Stimulated activated naive CD8-positive, alpha-beta T cell treated with anti-CD3 and anti-CD28 coated beads, Interleukin-15, amount 100 ng/mL, for 72 hours (primary cell): ENCODE measurements at places on chromosomes 12 and 14.

GRCh38 chr12:99498756-99499155, 148.8 kb upstream of the GARIN6 start:
- no peak for DNase-seq

DNA sequence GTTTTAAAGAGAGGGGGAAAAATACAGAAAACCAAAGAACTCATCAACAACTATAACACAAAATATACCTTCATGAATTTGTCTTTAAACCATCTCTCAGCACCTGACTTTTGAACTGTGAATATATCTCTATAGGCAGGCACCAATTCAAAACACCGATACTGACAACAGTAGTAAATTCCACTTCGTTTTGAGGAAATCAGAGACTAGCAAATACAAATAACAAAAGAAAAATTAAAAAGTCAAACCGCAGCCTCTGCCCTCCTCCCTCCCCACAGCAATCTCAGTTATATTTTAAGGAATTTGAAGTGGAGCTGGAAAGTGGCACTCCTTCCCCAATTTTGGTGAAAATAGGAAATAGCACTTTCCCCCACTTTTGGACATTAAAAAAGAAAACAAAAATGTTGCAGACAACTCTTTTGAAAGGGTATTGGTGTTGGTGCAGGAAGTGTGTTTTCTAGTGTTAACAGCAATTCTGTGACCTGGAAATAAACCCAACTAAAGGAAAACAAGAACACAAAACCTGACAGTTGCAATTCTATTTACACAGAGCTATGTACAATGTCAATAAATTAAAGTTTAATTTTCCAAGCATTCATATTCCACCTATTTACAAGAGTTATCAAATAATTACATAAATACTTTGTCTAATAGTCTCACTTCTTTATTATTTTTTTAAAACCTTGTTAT, 13.5 kb downstream of the TBX3 start:
- no peak for DNase-seq

DNA sequence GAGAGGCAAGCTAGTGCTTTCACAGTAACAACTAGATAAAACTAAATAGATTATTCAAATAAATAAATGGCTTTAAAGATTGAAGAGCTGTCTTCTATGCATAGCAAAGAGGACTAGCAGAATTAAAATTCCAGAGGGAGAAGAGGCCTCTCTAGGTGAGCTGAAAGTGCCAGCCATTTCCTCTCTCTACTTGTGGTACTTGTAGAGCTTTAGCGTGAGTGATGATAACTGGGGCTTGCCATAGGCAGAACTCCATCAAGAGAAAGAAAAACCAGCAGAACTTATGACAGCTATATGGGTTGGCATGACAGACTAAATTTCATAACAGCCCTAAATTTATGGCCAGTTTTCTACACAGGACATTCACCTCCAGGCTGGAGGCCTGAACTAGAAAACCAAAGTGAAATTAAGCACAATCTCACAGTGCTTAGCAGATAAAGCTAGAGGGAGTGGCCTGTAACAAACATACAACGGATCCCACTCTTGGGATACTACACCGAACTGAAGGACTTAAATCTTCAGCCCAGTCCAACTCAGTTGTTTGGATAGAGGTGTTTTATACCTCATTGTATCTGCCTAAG, 11.0 kb downstream of the SPTLC2 start:
- DNase-seq = no peak

GRCh38 chr12:98645572-98646067, 530 bp downstream of the APAF1 start:
- DNase-seq = no peak

DNA sequence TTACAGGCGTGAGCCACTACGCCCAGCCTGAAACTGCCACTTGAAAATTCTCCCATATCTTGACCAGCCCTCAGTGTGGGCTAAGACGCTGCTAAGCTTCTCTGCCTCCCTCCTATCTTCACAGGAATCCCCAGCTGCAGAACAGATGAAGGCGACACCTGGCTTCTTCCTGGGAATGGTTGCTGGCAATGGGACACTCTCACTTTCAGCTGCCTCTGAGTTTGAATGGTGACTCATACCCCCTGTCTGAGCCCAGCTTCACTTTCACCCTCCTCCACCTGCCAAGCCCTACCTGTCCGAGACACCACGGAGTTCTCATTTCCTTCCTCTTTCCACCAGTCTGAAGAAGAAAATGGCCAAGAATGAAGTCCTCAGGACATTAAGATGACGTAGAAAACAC, 18.3 kb upstream of the VASH1 start:
- no peak for DNase-seq

DNA sequence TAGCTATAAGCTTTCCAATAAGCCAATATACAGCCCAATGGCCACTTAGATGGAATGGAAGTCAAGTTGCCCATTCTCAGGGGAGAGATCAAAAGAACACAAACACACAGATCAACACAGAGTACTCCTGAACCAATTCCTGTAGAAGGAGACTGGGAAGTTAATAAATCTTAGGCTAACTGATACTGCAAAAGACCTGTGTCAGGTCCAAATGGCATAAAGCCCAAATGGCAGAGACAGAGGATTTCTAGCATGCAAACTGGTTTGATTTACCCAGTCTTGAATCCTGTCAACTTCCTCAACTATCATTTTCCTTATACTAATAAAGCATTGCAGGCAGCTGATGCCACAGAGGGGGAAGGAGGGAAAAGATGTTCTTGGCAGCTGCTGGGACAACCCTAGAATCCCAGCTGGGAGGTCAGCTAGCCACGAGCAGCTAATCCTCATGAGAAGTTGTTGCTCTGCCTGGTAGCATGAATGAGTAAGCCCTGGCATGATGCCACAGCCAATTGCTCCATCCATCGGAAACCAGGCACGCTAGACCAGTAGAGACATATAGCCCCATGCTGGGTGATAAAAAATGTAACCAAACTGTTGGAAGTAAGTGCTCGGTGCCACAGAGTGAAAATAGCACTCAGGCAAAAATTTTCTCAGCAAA, 26.2 kb downstream of the ANG start:
- DNase-seq = no peak

GRCh38 chr14:50447461-50447860, 50.8 kb upstream of the CDKL1 start:
- no peak for DNase-seq
